ENCODE measurements at places on chromosomes 16 and 17.

- no peak for DNase-seq
These were observed 1.5 kb upstream of the ELOB start for GRCh38 chr16:2778630-2778958.

GRCh38 chr17:76822184-76822778, 45.9 kb upstream of the MGAT5B start:
- DNase-seq: no peak

DNA sequence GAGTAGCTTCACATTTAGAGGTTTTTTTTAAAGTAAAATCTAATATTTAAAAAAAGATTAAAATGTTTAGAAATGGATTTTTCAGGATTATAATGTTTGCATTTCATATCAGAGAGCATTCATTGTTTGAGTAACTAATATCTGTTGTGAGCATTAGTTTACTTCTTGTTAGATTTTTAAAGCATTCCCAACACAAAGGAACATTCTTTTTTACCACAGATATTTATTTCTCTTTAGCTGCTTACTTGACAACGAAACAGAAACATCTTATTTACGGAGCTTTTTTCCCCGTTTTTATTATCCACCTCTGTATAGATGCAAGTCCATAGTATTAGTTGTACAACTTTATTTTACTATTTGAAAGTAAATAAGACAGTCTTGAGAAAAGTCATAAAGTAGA, 53.0 kb downstream of the NFAT5 start:
- no peak for DNase-seq

- DNase-seq: no peak
These were observed 116.0 kb downstream of the CYLD start for GRCh38 chr16:50857881-50858280.

DNA sequence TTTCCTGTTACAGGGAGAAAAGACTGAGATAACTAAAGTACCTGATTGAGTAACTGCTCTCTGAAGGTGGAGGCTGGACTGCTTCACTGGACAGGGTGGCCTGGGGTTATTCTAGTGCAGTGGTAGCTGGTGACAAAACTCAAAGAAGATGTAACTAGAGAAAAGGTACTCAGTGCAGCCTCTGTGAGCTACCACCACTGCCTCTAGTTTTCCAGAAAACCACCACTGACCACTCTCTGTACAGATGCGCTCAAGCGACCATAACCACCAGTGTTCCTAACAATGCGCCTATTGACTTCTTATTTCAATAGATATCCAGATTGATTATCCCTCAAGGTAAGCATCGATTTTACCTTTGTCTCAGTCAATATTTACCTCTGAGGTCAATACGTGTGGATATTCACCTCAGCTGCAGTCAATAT, 492.2 kb downstream of the WWOX start:
- DNase-seq: no peak

DNA sequence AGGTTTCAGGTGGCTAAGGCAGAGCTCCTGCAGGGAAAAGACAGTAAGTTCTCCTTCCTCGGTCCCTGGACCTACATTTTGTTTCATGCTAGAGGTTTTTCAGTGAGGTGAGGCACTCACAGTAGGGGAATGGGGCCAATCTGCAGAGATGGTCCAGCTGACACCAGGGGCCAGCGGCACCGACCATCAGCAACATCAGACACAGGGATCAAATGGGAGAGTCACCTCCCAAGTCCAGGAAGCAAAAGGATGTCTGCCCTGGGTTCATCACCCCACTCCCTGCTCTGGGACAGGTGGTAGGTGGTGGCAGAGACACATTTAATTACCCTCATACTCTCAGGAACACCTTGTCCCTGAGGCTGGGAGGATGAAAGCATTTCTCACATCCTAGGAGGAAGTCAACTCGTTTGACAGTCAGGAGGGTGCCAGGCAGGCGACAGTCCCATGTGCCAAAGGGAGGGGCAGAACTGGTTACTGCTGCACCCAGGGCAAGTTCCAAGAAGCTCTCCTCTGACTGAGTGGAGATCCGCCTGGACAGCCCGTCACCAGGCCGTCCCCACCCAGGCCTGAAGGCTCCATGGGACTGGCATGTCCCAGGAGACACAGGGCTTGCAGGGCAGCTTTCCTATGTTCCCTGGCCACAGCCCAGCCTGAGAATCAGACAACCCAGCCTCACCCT, 19.2 kb downstream of the ATP6V0D1 start:
- no peak for DNase-seq

- DNase-seq: no peak
These were observed at the start of gene TBC1D16 for GRCh38 chr17:80035687-80035936. Gene TBC1D16 (minus strand): TSS chr17:80035872. CDS start chr17:80013547, 22,325 bp downstream.

DNA sequence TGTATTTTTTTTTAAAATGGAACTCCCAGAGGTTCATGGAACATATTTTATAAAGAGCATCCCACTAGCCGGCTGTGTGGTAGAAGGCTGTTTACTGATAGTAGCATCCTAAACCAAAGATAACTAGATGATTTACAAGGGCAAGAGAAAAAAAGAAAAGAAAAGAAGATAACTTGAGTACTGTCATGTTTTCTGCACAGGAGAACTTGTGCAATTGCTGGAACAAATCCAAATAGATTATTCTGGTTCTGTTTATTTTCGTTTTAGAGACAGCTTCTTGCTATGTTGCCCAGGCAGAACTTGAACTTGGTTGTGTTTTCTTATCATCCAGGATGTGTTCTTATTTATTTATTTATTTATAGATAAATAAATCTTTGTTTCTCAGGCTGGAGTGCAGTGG, 20.9 kb upstream of the PPM1D start:
- DNase-seq: no peak

- DNase-seq: no peak
These were observed 6.6 kb upstream of the MIF4GD start for GRCh38 chr17:75277664-75278071.

GRCh38 chr17:44793885-44794842, 35.4 kb downstream of the ADAM11 start:
- no peak for DNase-seq

DNA sequence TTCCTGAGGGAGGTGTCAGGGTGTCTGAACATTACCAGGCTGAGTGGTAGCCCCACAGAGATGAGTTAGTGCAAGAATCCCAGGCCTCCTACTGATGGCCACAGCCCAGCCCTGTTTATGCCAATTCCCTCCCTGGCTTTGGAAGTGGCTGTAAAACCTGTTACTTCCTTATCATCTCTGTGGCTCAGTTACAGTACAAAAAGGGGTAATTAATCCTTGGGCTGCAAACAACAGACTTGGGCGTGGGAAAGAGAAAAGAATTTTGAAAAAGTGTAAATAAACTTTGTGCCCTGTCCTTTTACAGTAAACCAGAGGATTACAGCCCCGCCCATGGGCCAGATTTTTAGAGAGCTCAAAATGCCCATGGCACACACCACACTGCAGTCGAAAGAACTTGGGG, 73.1 kb upstream of the AXIN2 start:
- DNase-seq: no peak

DNA sequence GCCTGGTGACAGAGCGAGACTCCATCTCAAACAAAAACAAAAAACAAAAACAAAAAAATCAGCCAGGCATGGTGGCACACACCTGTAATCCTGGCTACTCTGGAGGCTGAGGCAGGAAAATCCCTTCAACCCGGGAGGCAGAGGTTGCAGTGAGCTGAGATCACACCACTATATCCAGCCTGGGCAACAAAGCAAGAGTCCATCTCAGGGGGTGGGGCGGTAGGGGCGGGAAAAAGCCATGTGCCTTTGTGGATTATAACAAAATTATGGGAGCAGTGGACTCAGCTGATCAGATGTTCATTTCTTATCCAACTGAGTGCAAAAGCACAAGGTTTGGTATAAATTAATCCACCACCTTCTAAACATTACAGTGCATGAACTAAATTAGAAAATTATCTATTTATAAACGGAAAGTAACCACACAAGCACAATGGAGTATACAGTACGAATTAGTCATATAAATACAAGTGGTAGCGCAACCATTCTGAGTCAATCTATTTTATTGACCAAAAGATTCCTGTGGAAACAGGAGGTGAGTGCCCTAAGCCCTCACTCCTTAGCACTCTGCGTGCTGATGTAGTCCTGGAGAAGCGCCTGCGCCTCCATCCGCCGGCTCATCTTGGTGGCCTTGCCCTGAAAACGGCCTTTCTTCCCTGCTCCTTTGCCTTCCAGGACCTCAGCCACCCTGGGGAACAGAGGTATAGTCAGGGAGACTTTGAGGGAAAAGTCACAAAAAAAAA, 14.0 kb downstream of the AARSD1 start:
- no peak for DNase-seq

DNA sequence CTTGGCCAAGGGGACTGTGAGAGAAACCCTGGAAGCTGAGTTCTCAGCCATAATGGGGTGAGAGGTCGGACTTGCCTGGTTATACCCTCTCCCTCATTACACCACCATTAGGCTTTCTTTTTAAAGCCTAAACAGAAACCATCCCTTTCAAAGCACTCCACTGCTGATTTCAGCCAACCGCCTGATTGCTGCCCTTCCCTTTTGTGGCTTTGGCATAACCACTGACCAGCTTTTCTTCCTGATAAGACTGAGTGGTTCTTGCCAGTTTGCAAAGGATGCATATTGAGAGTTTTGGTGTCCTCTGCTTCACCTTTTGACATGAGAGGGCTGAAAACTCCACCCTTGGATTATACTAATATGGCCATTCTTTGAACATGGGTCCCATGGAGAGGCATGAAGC, 308.2 kb upstream of the GOT2 start:
- no peak for DNase-seq

GRCh38 chr17:2034157-2034556, 4.2 kb downstream of the DPH1 start:
- DNase-seq: no peak

- DNase-seq: no peak
These were observed 5.2 kb downstream of the SLC4A1 start for GRCh38 chr17:44262654-44263225.

GRCh38 chr17:57133486-57133885, 48.4 kb downstream of the AKAP1 start:
- DNase-seq: no peak

GRCh38 chr16:24736758-24737157, 7.3 kb downstream of the TNRC6A start:
- no peak for DNase-seq

DNA sequence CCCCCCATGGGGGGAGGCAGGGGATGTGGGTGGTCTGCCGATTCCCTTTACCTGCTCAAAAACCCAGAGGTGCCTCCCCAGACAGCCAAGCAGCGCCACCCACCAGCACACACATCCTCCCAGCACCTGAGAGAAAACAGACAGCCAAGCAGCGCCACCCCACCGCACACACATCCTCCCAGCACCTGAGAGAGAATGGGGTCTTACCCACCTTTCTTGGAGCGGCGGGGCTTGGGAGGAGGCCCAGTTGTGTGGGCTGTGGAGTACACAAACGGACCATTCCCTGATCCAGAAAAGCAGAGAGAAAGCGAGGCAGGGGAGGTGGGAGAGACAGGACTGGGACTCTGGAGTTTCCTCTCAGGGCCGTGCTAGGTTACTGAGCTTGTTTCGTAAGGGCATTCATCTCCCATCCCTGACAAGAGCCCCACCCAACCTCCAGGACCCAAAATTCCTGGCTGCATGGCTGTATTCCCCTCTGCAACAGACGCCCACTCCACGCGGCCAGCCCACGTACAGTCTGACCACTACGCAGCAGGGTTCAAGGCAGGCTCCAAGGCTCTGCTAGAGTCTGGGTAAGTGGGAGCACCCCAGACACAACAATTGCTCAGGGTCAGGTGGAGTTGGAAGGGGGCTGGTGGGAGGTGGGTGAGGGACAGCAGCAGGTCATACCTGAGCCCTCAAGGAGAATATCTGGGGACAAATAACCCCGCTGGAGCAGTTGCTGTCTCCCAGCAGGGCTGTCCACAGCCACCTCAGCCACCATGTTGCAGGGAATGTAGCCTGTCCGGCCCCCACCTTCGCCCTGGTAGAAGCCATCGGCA, 22.3 kb downstream of the TSPOAP1 start:
- no peak for DNase-seq

DNA sequence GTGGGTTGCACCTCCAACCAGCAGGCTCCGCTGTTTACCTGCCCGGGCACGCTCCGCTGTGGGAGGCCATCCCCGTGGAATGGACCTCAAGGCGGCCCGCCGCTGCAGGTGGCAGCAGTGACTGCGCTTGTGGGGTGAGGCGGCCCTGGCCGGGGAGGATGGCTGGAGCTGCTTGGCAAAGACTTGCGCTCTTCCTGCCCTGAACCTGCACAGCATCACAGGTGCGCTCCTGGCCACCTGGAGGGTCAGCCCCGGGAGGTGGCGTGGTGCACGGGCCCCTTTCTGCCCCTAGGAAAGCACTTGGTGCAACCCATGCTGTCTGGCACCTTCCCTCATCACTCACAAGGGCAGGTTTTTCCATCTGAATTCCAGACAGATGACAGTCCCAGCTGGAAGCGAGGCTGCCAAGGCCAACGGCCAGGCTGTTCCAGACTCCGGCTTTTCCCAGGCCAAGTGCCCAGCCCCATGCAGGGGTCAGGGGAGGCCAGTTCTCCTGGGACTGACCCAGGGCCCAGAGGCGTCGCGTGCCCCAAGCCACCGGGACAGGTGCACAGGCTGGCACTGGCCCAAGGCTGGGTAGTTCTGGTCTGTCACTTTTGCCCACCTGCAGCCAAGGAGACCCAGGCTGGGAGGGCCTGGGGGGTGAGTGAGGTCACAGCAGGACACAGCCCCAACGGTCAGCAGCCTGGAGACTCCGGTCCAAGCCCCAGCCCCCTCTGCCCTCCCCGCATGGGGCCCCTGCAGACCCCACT, 13.3 kb downstream of the UTS2R start:
- DNase-seq: no peak

GRCh38 chr16:69057400-69058378, 47.8 kb upstream of the HAS3 start:
- DNase-seq: no peak

GRCh38 chr17:36645422-36645821, 44.0 kb downstream of the MRM1 start:
- no peak for DNase-seq

DNA sequence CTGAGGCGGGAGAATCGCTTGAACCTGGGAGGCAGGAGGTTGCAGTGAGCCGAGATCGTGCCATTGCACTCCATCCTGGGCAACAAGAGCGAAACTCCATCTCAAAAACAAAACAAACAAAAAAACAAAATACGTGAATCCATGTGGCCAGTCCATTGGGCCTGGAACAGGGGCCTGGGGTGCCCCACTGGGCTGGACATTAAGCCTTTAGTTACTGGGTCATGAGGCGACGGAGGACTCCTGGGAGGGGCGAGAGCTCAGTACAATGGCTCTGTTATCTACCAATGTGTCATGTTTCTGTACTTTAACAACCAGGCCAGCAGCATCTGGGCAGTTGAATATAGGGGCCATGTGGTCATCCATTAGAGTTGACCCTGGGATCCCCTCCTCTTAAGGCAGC, 18.9 kb upstream of the CLEC18A start:
- DNase-seq: no peak

DNA sequence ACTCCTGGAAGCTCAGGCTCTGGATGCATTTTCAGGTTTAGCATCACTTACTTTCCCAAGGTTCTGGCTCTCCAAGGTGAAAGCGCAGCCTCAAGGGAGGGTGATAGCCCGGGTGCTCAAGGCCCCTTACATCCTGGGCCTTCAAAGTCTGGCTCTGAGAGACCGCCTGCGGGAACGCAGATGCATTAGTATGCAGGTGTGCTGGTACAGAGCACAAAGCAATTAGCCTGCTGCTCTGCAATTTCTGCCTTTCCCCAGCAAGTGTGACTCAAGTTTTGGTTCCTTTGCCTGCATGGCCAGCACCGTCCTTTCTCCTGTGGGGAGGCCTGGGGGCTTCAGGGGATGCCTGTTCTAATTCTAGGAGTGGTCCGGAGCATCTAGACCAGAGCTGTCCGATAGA, 116.2 kb downstream of the AATF start:
- no peak for DNase-seq

- DNase-seq: no peak
These were observed 119.9 kb upstream of the TMEM97 start for GRCh38 chr17:28199115-28199514.

GRCh38 chr16:86050591-86051367, 151.8 kb downstream of the IRF8 start:
- no peak for DNase-seq

All from activated naive CD8-positive, alpha-beta T cell treated with anti-CD3 and anti-CD28 coated beads, Interleukin-2, amount 10 ng/mL, durations not matched to agents 7 days and 5 days (primary cell).